ENCODE measurements at places on chromosomes 1 and 21. TPM values are rescaled to one million over a fixed set of nuclear protein-coding genes. Genes with fewer than 3 reads are reported as not detected.
A peak's percentile ranks its signal among the peaks of the same experiment; 100 is the strongest.

ACKR1 gene
- not detected for total RNA-seq

AMY1A gene
- total RNA-seq = not detected

DIO1 gene
- not detected for total RNA-seq

ABCA4 gene
- not detected for total RNA-seq

- no peak for DNase-seq
- peaks cover 22% of the 10 kb centered on the region for H3K4me1 ChIP-seq
- no peaks in the 10 kb centered on the region for H3K27me3 ChIP-seq
Measured at GRCh38 chr1:198232940-198233675, 76.3 kb downstream of the NEK7 start.

GRCh38 chr1:40404670-40405462 is 31.3 kb downstream of the SMAP2 start:
- peak overlapping the region; percentile 28 for H3K4me3 ChIP-seq
- H3K27me3 ChIP-seq = no peaks in the 10 kb centered on the region

GRCh38 chr1:233393084-233393840 is 65.7 kb downstream of the MAP3K21 start:
- DNase-seq = no peak
- no peaks in the 10 kb centered on the region for H3K36me3 ChIP-seq
- peaks cover 29% of the 10 kb centered on the region for H3K27me3 ChIP-seq
- H3K27ac ChIP-seq = no peak overlapping the region

GRCh38 chr21:34553151-34553952 is 41.3 kb upstream of the KCNE1 start:
- peaks cover 13% of the 10 kb centered on the region for H3K4me1 ChIP-seq
- no peak for DNase-seq

- H3K4me3 ChIP-seq = no peak overlapping the region
- peak overlapping the region; percentile 31 for H3K27ac ChIP-seq
- H3K36me3 ChIP-seq = no peaks in the 10 kb centered on the region
- peaks cover 2% of the 10 kb centered on the region for H3K27me3 ChIP-seq
Measured at GRCh38 chr1:186763107-186763506, 65.6 kb upstream of the PLA2G4A start.

DNA sequence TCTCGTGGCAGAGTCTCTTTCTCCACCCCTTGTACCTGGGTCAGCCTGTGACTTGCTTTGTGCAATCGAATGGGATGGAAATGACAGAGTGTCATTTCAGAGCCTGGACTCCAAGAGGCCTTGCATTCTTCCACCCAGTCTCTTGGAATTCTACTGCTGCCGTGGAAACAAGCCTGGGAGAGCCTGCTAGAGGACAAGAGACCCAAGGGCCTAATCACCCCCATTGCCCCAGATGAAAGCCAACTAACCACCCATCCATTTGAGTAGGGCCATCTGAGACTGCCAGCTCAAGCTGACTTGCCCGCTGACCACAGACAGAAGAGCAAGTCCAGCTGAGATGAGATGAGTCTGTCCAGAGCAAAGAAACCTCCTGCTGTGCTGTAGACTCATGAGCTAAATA is 201.6 kb downstream of the PTPRU start:
- no peaks in the 10 kb centered on the region for H3K36me3 ChIP-seq
- no peak overlapping the region for H3K4me3 ChIP-seq
